ENCODE measurements at places on chromosomes 3 and 15. TPM values are rescaled to one million over a fixed set of nuclear protein-coding genes. Genes with fewer than 3 reads are reported as not detected.

CAPN3 gene
- total RNA-seq, result 32.9 TPM

GRCh38 chr15:98776607-98777281, 128.4 kb downstream of the IGF1R start:
- H3K4me3 ChIP-seq, result no peak overlapping the region
- no peaks in the 10 kb centered on the region for H3K27me3 ChIP-seq
- no peaks in the 10 kb centered on the region for H3K36me3 ChIP-seq
- DNase-seq, result no peak
- peak overlapping the region; percentile 58 for H3K27ac ChIP-seq
- H3K4me1 ChIP-seq, result peaks cover 45% of the 10 kb centered on the region

EPHB3 gene
- 8.1 TPM for total RNA-seq

CAMKV gene
- not detected for total RNA-seq

DNAH12 gene
- total RNA-seq, result 4.9 TPM

AGBL1 gene
- 3.3 TPM for total RNA-seq

GRCh38 chr3:146387566-146387965, 81.8 kb downstream of the PLSCR2 start:
- no peaks in the 10 kb centered on the region for H3K27me3 ChIP-seq
- no peak overlapping the region for H3K27ac ChIP-seq
- H3K4me3 ChIP-seq, result no peak overlapping the region
- no peaks in the 10 kb centered on the region for H3K4me1 ChIP-seq

- peaks cover 15% of the 10 kb centered on the region for H3K4me1 ChIP-seq
- H3K27me3 ChIP-seq, result no peaks in the 10 kb centered on the region
- H3K36me3 ChIP-seq, result no peaks in the 10 kb centered on the region
- DNase-seq, result peak; percentile 60
- H3K4me3 ChIP-seq, result no peak overlapping the region
- H3K27ac ChIP-seq, result no peak overlapping the region
Measured at GRCh38 chr3:43369404-43370292, 83.3 kb downstream of the SNRK start.

DNA sequence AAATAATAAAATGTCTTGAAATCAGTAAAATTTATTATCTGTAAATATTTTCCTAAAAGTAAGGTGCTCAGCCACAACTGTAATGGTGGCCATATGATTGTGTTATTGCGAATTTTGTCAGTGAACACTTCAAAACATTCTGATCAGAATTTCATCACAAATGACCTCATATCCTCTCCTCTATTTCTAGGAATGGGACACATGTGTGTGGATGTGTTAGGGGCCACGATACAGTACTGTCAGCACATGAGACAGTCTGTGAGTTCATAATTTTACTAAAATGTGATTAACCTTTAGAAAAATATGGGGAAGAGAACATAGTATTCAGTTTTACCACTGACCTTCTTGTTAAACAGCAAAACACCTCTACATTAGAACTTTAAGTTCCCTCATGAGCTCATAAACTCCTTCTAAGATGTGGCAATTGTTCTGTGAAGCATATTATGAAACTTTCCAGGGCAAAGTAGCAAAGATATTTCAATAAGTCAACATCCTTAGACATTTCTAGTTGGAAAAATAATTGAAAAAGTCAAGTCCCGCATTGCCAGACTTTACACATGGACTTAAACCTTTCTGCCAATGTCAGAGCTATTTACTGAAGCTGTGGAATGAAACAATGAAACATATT, 158.2 kb upstream of the ABI3BP start:
- DNase-seq, result no peak
- no peak overlapping the region for H3K4me3 ChIP-seq
- H3K4me1 ChIP-seq, result no peaks in the 10 kb centered on the region
- no peak overlapping the region for H3K27ac ChIP-seq
- no peaks in the 10 kb centered on the region for H3K36me3 ChIP-seq

- H3K4me1 ChIP-seq, result no peaks in the 10 kb centered on the region
- no peaks in the 10 kb centered on the region for H3K27me3 ChIP-seq
- H3K4me3 ChIP-seq, result no peak overlapping the region
- no peaks in the 10 kb centered on the region for H3K36me3 ChIP-seq
Measured at GRCh38 chr3:84987706-84988504, 29.1 kb downstream of the CADM2 start.

GRCh38 chr3:113070072-113070640, 79.4 kb downstream of the GTPBP8 start:
- H3K27me3 ChIP-seq, result no peaks in the 10 kb centered on the region
- H3K36me3 ChIP-seq, result no peaks in the 10 kb centered on the region
- H3K4me1 ChIP-seq, result no peaks in the 10 kb centered on the region

GRCh38 chr15:74470631-74471395, 9.9 kb upstream of the UBL7 start:
- H3K27me3 ChIP-seq, result no peaks in the 10 kb centered on the region
- H3K36me3 ChIP-seq, result peaks cover 22% of the 10 kb centered on the region
- H3K27ac ChIP-seq, result no peak overlapping the region

SLC28A1 gene
- not detected for total RNA-seq

DNA sequence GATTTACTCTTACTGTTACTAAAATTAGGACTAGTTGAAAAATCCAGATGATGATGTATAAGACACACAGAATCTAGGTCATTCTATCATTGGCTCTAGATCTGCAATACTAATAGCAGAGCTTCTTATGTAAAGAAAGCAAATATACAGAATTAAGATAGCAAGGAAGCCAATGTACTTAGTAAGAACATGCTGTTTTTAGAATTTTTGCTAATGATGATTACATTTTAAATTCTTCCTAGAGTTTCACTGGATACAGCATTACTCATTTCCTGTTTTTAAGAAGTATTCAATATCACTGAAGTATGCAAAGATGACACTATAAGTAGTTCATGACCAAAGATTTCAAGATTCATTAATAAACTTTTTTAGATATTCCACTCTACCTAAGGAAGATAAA, 60.7 kb downstream of the CFAP20DC start:
- no peak overlapping the region for H3K27ac ChIP-seq
- H3K27me3 ChIP-seq, result no peaks in the 10 kb centered on the region
- H3K4me1 ChIP-seq, result no peaks in the 10 kb centered on the region
- no peak overlapping the region for H3K4me3 ChIP-seq
- no peak for DNase-seq

GRCh38 chr3:88113311-88114162, 36.2 kb upstream of the C3orf38 start:
- H3K4me3 ChIP-seq, result no peak overlapping the region
- no peaks in the 10 kb centered on the region for H3K27me3 ChIP-seq
- H3K36me3 ChIP-seq, result peaks cover 5% of the 10 kb centered on the region
- peaks cover 11% of the 10 kb centered on the region for H3K4me1 ChIP-seq
- H3K27ac ChIP-seq, result no peak overlapping the region

GALK2 gene
- total RNA-seq, result 43.1 TPM

Data from left lung (tissue), 14 donors.